ENCODE measurements at places on chromosomes 2 and 18.

DNA sequence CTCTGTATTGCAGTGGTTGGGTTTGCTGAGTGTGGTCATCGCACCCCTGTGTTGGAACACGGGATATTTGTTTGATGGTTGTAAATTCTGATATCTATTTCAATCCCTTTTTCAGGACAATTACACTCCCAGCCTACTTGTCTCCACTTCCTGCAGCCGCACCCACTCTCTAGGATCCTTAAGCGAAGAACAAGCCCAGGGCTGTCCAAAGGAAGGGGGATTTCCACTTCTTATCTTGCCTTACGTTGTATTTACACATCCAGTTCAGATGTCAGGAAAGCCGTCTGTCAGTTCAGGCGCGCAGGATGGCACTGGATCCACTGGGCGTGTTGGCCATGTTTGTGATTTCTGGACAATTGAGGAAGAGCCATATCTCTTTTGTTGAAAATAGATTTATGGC, 834.5 kb upstream of the SALL3 start:
- no peak for DNase-seq

- DNase-seq: no peak
These were observed 262.0 kb downstream of the TNS1 start for GRCh38 chr2:217740756-217741155.

DNA sequence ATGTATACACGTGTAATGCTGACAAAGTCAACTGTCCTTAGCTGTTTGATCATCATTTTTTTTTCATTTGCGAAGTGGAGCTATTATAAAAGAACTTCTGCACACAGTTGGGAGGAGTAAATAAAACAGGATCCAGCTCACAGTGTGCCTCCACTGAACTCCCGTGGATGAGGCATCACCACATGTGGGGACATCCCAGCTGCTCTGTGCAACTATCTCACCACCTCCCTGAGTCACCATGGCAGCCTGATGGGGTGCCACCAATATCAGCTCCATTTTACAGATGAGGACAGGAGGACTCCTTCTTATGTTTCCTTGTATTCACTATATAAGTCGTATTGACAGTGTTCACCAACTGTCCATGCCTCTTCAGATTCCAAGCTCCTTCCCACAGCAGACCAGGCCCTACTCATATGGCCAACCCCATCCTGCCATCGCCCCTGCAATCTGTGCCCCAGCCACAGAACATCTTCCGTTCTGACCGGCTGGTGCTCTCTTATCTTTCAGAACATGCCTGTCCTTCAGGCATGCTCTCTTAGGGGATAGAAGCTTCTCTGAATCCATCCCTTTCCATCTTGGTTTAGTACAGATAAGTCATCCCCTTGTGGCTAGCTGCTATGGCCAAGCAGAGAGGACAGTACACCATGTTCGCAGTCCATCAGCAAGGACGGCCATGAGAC, 288.1 kb downstream of the RNF144A start:
- no peak for DNase-seq

GRCh38 chr2:69057660-69058059, 44.7 kb downstream of the ANTXR1 start:
- DNase-seq: no peak

GRCh38 chr18:68060871-68061270, 544.4 kb upstream of the DSEL start:
- peak; percentile 41 for DNase-seq

- DNase-seq: no peak
These were observed 308.6 kb upstream of the TNP1 start for GRCh38 chr2:217168496-217168895.

- DNase-seq: peak; percentile 85
These were observed 41.7 kb upstream of the NABP1 start for GRCh38 chr2:191636235-191636543.

- DNase-seq: no peak
These were observed 63.3 kb upstream of the ITPRID2 start for GRCh38 chr2:181828122-181828705.

- DNase-seq: no peak
These were observed 213.3 kb downstream of the LDLRAD4 start for GRCh38 chr18:13431886-13432285.

DNA sequence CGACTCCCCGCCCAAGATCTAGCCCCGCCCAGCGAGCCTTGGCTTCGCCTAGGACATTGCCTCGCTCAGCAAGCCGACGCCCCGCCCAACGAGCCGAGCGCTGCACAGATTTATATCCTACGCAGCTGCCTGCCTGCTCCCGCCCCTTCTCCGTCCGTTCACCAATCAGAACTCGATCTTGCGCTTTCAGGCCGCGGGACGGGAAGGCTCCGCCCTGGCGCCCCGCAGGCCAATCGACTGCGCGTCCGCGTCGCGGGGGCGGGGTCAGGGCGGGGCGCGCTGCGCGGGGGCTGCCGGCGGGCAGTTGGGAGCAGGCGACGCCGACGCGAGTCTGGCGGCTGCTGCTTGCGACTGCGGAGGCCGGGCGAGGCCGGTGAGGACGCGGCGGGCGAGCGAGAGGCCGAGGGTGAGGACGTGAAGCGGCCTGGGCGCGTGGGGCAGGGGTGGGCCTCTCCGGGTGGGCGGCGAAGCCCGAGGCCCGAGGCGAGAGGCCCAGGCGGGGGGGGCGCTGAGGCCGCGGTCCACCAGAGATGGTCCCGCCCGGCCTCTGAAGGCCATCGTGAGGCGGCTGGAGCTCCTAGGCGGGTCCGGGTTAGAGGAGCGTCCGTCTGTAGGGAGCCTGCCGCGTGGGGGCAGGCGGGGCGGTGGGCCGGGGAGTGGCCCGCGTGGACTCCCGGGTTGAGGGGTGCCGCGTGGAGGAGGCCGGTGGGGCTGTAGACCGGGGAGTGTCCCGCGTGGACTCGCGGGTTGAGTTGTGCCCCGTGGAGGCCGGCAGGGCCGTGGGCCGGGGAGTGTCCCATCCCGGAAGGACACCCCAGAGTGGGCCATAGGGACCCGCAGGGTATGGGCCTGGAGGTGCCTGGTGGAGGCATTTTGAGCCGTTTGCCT, at the start of gene FARP2:
Gene FARP2 (plus strand): TSS at position 303 of the 888 bp plus-strand sequence. CDS start 16,823 bp downstream, outside the sequence.
- DNase-seq: peak; percentile 99

DNA sequence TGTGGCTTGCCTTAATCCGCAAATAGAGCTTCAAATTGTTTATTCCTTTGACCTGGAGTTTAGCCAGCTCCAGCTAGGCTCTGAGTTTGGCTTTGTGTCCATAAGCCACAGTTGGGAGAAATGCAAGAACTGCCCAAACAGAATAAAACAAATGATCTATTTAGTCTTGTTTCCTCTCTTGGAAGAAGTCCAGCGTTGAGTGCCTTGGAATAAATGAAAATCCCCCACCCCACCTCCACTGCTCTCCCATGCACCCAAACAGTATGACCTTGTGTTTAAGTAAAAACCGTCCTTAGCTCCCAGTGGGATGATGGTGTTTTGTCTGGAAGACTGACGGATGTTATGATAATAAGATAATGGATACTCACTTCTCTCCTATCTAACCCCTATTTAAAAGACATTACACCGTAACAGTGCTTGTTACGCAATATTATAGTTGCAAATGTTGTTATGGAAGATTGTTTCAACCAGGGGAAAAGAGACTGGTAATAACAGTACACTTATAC, 3.2 kb upstream of the SERPINE2 start:
- peak; percentile 22 for DNase-seq

GRCh38 chr2:19059076-19059475, 299.3 kb downstream of the OSR1 start:
- no peak for DNase-seq

DNA sequence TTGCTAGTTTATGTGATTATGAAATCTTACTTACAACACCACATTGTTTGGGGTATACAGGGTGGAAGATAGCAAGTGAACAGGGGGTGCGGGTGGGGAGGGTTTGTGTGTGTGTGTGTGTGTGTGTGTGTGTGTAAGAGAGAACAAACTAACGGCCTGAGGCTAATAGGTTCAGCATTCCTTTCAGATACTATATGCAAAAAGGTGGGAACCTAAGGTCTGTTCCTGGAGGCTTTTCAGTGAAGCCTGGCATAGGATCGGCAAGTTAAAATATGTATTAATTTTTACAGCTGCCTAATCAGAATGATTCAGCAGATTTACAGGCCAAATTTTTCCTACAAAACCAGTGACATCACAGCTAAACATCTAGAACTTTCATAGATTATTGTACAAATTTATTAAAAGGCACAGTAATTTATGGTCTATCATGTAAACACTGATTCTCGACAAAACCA, 7.6 kb upstream of the SPDYA start:
- DNase-seq: peak; percentile 78

All from iris pigment epithelial cell (primary cell).